ENCODE measurements at places on chromosomes 6 and 20.

- no peak for DNase-seq
Observed at GRCh38 chr20:8234580-8234979, 102.5 kb downstream of the PLCB1 start.

GRCh38 chr6:139549561-139550070 is 175.2 kb upstream of the CITED2 start:
- DNase-seq: no peak

DNA sequence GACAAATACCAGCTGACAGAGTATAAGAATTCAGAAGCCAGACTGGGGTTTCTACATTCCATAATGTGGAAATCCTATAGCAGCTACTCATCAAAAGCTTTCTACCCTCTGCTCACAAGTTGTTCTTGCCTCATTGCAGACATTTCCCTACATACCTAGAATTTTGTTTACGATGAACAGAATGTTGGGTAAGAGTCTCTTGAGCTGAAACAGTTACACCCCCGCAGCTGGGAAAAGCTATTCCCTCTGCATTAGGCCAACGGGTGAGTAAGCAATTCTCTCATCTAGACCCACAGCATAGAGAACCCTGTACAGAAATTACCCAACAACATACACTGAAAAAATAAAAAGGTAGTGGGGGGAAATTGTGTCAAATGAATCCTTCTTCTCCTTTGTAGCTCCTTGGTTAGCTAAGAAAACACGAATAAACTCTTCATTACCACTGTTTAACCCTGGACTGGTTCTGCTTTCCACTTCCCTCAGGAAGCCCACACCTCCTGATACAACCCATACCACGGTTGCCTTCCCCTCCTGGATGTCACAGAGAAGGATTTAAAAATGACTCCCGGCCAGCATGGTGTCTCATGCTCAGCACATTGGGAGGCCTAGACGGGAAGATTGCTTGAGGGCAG is 215.0 kb upstream of the SHLD1 start:
- DNase-seq: no peak

GRCh38 chr6:75113446-75113845 is 92.4 kb downstream of the COL12A1 start:
- DNase-seq: no peak

- DNase-seq: no peak
Observed at GRCh38 chr20:48877304-48877703, 44.2 kb upstream of the ARFGEF2 start.

- no peak for DNase-seq
Observed at GRCh38 chr20:5141615-5142014, 14.8 kb downstream of the CDS2 start.

- DNase-seq: no peak
Observed at GRCh38 chr6:33690766-33691165, 20.7 kb downstream of the UQCC2 start.

- DNase-seq: no peak
Observed at GRCh38 chr6:27838945-27839625, 73.1 kb downstream of the OR2B2 start.

- DNase-seq: no peak
Observed at GRCh38 chr6:61959196-61959595, 326.8 kb downstream of the KHDRBS2 start.

GRCh38 chr20:22389836-22390542 is 194.4 kb downstream of the FOXA2 start:
- DNase-seq: no peak

- DNase-seq: no peak
Observed at GRCh38 chr6:52529311-52529710, 47.5 kb downstream of the TRAM2 start.

- no peak for DNase-seq
Observed at GRCh38 chr20:8709627-8710026, 359.3 kb upstream of the PLCB4 start.

DNA sequence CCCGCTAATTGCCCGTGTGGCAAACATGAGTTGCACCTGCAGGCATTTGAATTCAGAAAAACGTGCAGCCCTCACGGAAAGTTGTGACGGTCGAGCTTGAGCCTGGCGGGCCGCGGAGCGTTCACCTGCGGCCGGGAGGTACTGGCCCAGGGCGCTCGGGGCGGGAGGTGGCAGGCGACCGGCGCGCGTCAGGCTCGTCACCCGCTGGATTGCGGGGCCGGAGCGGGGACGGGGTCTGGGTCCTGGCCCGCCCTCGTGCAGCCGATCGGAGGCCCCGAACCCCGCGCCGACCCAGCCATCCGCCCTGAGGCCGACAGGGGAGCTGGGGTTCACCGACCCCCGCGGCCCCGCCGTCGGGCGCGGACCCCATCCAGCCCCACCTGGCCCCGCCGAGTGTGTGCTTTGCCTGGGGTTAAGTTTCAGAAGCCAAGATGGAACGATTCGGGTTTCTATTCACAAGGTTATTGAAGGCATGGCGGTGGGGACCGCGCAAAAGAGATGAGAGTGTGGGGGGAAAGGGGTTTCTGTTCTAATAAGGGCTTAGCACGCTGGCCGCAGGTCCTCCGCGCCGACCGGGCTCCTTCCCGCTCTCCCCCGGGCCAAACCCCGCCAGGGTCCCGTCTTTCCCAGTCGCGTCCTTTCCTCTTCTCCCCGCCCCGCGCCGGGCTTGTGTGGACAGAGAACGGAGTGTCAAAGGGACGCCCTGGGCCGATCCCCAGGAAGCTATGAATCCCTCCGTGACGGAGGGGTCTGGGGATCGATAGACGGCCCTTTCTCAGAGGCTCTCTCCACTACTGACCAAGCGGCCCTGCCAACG is 1.6 kb upstream of the HEY2 start:
- no peak for DNase-seq

DNA sequence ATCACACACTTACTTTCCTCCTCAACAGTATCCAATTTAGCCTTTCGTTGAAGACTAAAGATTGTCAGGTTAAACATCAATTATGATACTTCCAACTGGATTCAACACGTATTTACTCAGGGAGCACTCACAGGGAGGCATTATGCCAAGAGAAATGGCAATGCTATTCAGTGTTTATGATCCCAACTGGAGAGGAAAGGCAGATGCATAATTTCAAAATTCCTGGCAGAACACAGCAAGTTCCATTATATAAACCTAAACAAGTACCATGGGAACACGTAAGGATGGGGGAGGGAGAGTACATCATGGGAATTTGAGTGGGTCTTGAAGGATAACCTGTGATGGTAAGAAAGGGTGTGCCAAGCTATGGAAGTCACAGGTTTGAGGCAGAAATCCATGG is 112.7 kb downstream of the ISM1 start:
- DNase-seq: no peak

DNA sequence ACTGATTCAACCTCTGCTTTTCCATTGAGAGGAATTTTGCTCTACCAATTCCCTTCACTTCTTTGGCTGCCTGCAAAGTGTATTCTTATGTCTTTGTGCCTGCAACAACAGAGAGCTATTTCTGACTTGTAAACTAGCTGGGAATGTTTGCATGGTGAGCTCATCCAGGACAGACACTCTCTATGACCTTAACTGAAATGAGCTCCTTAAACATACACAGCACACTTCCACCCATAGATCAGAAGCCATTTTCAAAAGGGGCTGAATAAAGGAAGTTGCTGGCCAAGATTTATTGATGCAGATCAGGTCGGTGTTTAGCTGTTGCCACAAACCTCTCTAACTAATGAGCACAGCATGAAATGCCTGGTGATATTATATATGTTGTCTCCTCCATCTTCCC is 377.7 kb downstream of the BTBD9 start:
- DNase-seq: no peak

DNA sequence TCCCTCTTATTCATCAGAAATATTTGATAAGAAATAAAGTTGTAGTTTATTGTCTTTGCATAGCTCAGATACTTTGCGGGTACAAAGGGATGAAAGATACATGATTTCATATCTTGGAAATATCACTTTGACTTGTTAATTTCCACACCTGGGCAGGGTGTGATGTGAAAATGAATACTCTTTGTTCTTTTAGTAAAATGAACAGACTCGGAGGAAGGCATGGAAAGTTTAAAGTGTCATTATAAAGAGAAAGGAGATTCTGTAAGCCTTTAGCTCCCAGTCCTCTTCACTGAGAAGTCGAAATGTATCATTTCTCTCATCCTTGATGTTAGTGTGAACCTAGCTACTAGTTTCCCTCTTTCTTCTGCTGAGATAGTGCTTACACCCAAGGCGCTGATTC is 36.7 kb upstream of the AKIRIN2 start:
- DNase-seq: no peak

DNA sequence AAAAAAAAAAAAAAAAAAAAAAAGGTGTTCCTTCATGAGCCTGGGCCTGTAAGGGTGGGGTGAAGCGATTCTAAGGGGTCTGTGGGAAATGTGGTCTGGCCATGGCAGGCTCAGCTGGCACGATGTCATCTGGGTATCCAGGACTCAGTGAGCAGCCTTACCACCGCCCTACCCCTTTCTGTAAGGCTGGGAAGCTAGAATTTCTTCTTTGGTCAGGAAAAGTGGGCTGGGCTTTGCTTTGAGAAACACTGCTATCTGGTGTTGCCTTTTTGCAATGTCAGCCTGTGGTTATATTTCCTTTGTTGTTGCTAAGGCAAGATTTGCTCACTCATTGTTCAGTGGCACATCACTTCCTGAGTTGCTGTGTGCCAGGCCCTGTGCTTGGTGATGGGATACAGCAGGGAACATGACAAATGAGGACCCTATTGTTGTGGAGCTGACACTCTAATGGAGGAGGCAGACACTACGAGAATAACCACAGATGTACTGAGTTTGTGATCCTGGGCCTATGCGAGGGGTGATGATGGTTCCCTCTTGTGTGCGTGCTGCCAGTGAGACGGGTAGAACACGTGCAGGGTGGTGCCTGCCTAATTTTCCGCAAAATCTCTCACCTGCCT is 45.9 kb upstream of the ZNFX1 start:
- DNase-seq: no peak

DNA sequence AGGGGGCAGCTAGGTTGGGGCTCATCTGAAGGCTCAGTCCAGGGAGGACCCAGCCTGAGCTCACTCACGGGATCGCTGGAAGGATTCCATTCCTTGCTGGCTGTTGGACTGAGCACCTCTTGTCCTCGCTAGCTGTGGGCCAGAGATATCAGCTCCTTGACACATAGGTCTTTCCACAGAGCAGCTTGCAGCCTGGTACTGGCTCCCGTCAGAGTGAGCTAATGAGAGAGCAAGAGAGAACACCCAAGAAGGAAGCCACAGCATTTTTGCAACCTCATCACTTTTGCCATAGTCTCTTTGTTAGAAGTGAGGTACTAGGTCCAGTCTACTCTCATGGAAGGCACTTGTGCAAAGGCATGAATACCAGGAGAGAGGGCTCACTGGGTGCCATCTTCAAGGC is 179.9 kb downstream of the CDC5L start:
- no peak for DNase-seq

DNA sequence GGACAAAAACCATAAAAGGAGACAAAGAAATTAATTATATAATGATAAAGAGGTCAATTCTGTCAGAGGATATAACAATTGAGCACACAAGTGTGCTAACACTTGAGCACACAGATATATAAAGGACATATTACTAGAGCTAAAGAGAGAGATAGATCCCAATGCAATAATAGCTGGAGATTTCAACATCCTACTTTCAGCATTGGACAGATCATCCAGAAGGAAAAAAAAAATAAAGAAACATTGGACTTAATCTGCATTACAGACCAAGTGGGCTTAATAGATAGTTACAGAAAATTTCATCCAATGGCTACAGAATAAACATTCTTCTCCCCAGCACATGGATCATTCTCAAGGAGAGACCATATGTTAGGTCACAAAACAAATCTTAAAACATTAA is 9.9 kb downstream of the VNN1 start:
- DNase-seq: no peak

DNA sequence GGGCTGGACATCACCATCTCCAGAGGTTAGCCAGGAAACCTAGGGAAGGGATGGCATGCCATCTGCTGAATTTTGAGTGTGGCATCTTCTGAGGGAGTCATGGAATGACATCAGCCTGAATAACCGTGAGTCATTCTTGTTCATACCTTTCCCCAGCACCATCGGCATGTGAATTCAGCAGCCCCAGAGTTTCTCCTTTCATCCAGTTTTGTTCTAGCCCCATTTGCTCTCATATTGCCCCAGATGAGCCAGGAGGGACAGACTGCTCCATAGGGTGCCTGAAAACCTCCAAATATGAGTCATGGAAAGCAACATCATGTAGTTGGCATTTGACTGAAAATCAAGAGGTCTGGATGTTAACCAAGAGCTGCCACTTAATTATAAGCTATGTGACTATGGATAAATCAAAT is 219.2 kb upstream of the SGK1 start:
- no peak for DNase-seq

GRCh38 chr6:116714761-116715160 is 33.8 kb downstream of the KPNA5 start:
- DNase-seq: no peak

GRCh38 chr6:49576618-49577017 is 26.1 kb downstream of the C6orf141 start:
- no peak for DNase-seq

DNA sequence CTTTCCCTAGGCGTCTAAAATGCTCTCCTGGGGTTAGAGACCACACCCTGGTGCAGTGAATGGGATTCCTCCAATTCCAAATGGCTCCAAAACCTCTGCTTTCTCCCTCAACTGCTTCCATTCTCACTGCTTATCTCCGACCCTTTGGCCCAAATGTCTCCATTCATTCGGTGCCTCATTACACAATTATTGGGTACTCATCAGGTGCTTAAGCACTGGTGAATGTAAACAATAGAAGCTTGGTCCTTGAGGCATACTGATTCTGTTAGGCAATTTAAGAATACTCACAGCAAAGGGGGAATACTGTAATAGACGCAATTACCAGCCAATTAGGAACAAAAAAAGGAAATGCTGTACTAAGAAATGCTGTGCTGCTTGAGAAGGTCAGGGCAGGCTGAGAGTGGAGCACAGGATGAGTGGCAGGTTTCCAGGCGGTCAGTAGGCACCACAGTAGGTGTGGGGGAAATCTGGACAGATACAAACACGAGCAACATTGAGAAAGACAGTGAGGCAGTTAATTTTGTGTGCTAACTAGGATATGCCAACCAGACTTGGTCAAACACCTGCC is 23.0 kb downstream of the GMDS start:
- no peak for DNase-seq

DNA sequence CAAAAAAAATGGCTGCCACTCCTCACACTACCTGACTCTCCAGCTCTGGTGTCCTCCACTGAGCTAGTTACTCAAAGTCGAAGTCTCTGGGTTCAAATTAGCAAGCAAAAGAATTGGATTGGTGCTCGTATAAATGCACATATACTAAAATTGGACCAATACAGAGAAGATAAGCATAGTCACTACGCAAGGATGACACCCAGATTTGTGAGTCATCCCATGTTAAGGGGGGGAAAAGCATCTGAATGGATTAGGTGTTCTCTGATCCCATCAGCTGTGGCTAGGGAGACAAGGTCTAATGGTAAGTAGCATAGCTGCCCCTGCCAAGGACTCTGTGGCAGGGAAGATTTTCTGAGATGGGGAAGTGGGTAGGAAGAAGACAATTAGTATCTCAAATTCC is 18.3 kb upstream of the AMD1 start:
- DNase-seq: no peak

GRCh38 chr6:137777687-137778075 is 89.4 kb upstream of the TNFAIP3 start:
- DNase-seq: no peak

DNA sequence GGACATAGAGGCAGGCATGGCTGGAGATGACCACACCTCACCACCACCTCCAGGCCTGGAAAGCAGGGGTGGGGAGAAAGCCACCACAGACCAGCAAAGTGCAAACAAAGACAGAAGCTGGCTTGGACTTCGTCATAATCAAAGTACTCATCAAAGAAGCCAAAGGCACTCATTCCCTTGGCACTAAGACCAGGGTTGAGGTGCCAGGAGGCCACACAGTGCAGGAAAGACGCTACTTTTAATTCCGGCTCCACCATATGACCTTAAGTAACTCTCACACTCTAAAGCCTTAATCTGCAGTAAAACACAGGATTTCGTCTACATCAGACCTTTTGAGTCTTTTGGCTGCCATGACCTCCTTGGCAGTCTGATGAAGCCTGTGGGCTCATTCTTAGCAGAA is 123.1 kb downstream of the HIVEP2 start:
- DNase-seq: no peak
